ENCODE measurements at places on chromosomes 12 and 14.

DNA sequence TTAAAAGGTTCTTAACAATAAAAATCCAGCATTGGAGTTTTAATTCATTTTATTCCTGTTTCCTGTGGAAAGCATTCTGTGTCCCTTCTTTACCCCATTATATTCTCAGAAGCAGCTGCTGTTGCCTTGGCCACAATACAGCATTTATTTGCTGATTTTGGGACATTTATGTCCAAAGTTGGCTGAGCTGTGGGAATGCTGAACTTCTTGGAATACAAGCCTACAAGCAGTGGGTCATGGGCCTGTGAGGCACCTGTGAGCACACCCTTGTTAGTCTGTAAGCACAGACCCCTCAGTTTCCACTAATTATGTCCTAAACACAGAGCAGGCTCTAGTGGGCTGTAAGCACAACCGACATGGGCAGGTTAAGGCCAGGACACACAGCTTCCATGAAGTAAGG lies 122.2 kb upstream of the IGF1 start:
- no peak for DNase-seq

GRCh38 chr14:98182393-98183055 lies 1089.5 kb downstream of the BCL11B start:
- no peak for DNase-seq

- DNase-seq = no peak
Observed at GRCh38 chr14:54680651-54681050, 113.7 kb downstream of the SAMD4A start.

DNA sequence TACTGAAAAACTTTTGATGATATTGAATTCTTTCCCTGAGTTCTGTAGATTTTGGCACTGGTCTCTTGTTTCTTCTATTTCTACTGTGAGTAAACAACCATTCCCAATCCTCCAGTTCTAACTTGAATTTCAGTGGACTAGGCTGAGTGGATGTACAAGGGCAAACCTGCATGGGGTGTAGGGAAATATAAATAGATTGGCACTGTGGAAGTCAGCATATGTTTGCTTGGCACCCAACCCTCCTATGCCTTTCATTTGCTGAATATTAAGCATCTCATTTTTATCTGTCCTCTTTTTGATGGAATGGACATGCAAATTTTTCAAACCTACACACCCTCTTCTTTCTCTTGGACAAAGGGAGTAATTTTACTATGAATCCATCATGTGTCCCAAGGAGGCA lies 828.3 kb downstream of the DIO2 start:
- DNase-seq = no peak

DNA sequence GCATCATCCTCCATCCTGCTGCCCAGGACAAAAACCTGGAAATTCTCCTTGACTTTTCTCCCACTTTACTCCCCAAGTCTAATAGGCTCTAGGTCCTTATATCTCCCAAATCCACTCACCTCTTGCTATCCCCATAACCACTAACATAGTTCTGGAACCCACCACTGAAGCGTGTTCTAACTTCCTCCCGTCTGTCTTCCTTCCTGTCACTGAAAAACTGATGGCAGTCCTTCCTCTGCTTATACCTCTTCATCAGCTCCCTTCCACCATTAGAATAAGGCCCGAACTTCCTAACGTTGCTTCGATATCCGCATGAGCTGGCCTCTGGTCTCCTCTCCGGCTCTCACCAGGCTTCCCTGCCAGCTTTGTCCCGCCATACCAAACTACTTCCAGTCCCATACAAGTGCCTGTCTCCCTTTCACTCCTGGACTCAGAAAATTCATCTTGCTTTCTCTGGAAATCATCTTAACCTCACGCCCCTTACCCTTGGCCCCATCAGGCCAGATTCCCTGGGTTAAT lies 63.0 kb upstream of the BCL2L14 start:
- no peak for DNase-seq

Measured in cortex of kidney (tissue), 1 donor.